Urothelium cell line (cell line): ENCODE measurements at places on chromosomes 12 and 14.
A peak's percentile ranks its signal among the peaks of the same experiment; 100 is the strongest.

GRCh38 chr14:31902002-31902401 lies 175.1 kb upstream of the ARHGAP5 start:
- DNase-seq: peak; percentile 62

DNA sequence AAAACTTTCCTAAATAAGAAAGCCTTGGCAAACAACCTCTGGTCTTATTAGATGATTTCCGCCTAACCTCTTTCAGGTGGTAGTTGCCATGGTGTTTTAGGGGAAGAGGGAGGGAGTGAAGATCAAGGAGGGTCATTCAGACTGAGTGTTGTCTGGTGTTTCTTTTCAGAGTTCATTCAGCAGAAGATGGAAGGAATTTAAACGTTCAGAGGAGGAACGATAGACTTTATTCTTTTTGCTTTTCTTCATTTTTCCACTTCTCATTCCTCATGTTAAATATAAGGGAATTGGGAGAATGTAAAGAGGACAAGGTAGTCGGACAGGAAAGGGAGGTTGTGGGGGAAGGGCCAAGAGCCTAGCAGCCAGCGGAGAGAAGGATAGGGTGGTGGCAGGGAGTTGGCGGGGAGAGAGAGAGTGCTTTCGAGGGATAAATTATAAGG lies 17.4 kb upstream of the SALL2 start:
- no peak for DNase-seq

- DNase-seq: no peak
These were observed 25.6 kb downstream of the RAP1B start for GRCh38 chr12:68636268-68636667.

DNA sequence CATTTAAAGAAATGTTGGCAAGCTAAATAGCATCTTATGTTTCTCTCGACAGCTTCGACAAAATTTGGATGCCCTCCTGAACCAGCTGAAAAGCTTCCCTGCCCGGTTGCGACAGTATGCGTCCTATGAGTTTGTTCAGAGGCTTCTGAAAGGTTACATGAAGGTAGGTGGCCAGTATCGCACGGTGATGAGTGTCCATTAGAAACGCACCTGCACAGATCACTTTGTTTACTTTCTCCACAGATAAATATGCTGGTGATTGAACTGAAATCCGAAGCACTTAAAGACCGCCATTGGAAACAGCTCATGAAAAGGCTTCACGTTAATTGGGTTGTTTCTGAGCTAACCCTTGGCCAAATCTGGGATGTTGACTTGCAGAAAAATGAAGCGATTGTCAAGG lies 36.5 kb downstream of the DYNC1H1 start:
- DNase-seq: no peak

DNA sequence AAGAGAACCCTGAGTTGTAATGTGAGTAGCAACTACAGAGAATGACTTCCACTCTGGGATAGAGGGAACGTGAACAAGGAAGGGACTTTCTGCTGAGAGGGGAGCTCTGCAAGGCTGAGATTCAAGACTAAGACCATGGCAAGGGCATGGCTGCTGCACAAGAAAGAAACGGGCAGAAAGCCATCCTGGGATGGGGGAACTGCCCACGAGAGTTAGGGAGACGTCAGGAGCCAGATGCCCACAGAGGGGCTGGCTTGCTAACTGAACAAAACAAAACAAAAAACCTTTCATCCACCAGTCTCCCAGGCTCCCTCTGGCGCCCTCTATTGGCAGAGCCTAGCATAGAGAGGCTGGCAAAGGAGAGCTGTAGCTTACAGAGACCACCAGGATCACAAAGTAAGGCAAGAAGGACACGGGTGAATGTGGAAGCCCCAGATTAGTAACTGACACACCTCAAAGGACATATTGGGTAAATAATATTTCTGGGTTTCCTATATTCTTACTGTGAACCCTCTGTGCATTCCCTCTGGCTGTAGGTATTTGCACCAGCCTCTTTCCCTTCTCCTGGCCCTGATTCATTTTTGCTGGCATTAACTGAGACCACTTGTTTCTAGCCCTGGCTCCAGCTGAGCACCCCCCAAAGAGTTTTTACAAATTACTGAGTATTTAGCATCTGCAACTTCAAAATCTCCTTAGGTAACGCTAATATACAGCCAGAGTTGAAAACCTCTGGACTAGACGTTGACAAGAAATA lies 338.3 kb downstream of the EMP1 start:
- peak; percentile 73 for DNase-seq

- no peak for DNase-seq
These were observed 21.9 kb upstream of the PTCSC3 start for GRCh38 chr14:36198378-36198777.

- DNase-seq: no peak
These were observed 89.6 kb downstream of the SCARB1 start for GRCh38 chr12:124774054-124774461.

DNA sequence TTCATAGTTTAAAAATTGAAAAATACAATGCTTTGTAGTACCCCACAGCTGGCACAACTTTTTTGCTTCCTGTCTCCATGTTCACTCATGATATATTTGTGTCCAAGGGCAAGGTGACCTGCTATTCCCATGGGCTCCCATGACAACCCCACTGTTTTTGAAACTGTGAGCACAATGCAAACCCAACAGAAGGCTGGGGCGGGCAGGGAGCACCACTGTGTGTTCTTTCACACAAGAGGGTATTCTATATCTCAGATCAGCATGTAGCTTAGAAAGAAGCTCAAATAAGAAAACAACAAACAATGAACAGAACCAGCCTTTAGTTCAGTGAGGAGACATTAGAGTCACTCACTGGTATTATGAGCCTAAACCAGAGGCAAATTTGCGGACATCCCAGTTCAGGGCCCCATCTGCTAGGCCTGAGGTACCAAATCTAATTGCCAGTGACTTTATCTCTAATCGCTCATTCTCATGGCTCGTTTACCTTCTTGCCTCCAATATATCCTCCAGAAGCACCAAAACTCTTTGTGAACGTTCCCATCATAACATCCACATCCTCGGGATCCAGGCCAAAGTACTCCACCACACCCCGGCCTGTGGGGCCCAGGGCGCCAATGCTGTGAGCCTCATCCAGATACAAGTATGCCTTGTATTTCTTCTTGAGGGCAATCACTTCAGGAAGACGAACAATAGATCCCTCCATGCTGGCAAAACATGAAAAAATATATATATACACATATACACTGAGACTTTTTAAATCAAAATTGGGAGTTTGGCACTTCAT lies 56.4 kb upstream of the ISM2 start:
- DNase-seq: no peak

DNA sequence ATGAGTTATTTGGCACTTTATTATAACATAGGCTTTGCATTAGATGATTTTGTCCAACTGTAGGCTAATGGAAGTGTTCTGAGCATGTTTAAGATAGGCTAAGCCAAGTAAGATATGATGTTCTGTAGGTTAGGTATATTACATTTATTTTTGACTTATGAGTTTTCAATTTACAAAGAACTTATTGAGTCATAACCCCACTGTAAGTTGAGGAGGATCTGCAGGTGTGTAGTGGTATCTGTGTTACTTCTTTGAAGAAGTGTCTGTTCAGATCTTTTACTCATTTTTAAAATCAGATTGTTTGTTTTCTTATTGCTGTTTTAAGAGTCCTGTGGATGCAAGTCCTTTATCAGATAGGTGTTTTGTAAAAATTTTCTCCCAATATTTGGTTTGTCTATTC lies 329.2 kb downstream of the RAD51B start:
- no peak for DNase-seq

DNA sequence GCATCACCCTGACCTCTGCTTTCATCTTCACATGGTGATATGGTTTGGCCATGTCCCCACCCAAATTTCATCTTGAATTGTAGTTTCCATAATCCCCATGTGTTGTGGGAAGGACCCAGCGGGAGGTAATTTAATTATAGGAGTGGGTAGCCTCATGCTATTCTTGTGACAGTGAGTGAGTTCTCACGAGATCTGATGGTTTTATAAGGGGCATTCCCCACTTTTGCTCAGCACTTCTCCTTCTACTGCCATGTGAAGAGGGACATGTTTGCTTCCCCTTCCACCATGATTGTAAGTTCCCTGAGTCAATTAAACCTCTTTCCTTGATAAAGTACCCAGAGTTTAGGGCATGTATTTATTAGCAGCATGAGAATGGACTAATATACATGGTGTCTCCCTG lies 38.2 kb downstream of the TMBIM6 start:
- DNase-seq: no peak

DNA sequence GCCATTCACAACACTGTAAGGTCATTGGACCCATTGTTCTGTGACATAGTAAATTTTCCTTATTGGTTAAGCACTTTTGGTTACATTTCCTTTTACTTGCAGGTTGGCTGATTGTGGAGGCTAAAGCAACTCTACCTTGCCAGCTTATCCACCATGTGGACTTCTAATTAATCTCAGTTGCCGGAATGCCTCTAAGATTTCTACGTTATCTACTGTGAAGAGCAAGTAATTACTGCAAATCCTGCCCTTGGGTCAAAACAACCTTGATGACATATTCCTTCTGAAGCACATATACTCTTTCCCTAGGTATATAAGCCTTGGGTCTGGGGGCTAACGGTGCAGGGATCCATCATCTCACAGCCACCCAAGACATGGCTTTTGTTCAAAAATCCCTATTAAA lies 19.5 kb upstream of the MORN3 start:
- no peak for DNase-seq

- DNase-seq: no peak
These were observed 80.0 kb downstream of the ACTN1 start for GRCh38 chr14:68899033-68899603.

DNA sequence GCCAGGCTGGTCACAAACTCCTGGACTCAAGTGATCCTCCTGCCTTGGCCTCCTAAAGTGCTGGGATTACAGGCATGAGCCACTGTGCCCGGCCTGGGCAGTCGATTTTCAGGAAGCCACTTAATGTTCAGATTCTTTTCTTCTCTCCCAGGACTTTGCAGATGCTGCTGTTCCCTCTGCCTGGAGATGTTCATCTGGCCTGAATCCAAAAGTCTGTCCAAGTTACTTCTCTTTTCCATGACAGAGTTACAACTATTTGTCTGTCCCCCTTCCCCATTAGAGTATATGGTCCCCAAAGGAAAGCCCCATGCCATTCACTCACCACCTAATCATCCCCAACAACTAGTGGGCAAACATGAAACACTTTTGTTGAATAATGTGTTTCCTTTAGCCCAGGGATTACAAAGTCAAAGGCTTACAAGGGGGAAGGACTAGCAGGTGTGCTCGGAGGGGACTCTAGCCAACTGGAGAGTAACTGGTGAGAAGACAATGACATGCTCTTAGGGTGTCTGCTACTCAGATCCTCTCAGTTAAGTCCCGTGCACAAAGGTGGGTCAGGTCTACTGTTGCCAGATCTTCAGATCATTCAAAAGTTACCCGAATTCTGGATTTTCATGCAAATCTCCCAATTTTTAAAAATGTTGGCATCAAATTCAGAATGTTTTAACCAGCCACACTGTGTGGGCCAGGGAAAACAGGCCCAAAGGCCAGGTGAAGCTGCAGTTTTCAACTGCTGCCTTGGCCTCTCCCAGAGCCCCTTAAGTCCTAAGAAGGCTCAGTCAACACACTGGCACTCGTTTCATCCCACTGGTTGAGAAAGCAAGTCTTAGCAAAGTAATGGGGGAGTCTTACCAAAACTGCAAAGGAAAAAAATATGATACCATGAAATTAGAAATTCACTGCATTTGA lies 29.6 kb downstream of the NUDT4 start:
- no peak for DNase-seq

DNA sequence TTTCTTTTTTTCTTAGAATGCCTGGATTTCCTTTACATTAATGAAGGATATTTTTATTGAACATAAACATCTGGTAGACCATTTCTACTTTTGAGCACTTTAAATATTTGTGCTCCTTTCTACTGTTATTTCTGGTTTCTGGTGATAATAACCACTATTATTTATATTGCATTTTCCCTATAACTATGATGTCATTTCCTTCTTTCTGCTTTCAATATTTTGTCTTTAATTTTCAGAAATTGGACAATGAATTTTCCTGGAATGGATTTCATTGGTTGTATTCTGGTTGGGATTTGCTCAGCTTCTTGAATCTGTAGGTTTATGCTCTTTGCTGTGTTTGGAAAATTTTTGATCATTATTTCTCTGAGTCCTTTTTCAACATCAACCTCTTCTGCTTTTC lies 5.2 kb upstream of the PRH1 start:
- DNase-seq: no peak

- DNase-seq: no peak
These were observed 4.0 kb upstream of the CKAP4 start for GRCh38 chr12:106251631-106252455.

- DNase-seq: peak; percentile 65
These were observed 52.0 kb upstream of the RNU6-8 start for GRCh38 chr14:32254952-32255679.

DNA sequence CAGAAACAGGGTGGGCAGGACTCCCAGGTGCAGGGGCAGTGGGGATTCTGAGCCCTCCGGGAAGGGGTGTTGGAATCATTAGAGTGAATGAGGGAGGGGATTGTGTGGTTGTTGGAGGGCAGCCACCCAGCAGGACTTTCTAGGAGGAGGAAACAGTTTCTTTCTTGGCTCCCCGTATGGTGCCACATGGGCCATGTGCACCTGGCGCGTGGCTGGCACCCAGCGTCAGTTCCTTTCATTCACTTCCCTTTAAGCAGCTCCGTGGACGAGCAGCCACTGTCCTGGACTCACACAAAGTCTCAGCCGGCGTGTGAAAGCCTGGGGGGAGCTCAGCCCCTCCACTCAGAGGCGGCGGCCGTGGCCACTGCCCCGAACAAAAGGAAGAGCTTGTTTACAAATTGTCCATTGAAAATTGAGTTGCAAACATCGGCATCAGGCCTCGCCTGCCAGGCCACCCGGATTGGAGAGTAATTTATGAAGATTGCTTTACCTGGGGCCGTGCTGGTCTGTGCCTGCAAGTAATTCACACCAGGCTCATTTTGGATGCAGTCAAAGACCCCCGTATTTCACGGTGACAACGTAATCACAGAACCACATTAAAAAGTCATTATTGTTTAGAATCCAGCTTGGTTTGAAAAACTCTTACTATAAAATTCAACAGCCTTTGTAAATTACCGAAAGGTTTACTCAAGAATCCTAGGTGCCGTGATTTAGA lies 101.7 kb upstream of the C14orf180 start:
- no peak for DNase-seq

DNA sequence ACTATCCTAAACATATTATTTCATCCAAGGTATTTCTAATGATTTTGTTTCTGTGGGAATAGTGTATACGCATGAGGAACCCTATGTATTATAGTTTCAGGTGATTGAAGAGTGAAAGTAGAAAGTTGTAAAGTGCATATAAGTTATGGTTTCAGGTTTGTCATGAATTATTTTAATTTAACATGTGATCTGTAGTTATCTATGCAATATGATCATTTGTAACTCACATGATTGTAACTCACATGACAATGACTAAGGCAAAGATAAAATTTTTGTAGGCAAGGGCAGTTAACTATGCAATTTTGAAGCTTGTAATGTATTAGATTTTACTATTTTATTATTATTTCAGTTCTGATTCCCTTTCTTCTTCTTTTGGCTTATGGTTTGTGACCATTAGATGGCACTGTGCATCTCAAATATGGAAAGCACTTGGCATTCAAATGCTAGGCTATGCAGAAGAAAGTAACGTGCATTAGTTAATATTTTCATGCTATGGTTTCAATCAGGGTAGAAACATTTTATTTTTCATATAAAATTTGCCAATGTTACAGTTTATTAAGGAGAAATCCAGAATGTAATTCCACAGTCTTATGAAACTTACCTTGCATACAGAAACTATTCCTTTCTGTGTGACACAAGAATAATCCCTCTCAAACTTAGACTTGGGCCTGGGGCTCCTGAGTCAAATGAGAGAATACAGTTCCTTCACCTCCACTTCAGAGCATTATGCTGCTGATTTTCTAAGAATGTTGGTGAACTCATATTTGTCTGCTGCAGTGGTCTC lies 15.8 kb upstream of the TMEM30B start:
- DNase-seq: peak; percentile 64
